Activated CD8-positive, alpha-beta memory T cell treated with anti-CD3 and anti-CD28 coated beads for 48 hours (primary cell): ENCODE measurements at places on chromosomes 4 and X.

- DNase-seq = no peak
These were observed 13.2 kb downstream of the AFF2 start for GRCh38 chrX:148513661-148514060.

DNA sequence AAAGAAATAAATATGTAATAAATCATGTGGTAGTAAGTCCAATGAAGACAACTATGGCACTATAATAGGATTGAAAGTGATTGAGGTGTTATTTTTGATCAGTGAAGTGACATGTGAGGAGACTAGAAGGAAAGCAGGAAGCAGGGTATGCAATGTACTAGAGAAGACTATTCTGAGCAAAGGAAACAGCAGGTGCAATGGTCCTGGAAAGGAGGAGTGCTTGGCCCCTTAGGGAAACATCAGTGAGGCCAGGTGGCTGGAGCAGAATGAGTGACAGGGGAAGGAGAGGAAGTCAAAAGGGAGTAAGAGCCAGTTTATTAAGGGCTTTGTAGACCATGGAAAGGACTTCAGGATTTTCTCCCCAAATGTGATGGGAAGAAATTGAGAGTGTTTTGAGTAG, 207.6 kb upstream of the HCCS start:
- DNase-seq = no peak

- no peak for DNase-seq
These were observed 217.1 kb upstream of the SMIM31 start for GRCh38 chr4:164536814-164537213.

DNA sequence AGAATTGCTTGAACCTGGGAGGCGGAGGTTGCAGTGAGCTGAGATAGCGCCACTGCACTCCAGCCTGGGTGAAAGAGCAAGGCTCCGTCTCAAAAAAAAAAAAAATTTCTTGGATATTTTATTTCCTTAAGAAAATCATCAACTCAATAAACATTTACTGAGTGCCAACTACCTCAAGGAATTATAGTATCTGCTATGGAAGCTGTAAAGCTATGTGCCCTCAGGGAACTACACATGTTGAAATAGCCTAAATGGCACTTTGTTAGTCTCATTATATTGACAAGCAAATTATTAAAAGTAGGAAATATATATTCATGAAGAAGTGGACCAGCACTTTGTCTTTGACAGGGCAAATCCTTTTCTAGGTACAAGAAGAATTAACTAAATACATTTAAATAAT, 40.8 kb downstream of the ELOVL6 start:
- DNase-seq = no peak

GRCh38 chrX:23008431-23009099, 8.8 kb downstream of the DDX53 start:
- no peak for DNase-seq

DNA sequence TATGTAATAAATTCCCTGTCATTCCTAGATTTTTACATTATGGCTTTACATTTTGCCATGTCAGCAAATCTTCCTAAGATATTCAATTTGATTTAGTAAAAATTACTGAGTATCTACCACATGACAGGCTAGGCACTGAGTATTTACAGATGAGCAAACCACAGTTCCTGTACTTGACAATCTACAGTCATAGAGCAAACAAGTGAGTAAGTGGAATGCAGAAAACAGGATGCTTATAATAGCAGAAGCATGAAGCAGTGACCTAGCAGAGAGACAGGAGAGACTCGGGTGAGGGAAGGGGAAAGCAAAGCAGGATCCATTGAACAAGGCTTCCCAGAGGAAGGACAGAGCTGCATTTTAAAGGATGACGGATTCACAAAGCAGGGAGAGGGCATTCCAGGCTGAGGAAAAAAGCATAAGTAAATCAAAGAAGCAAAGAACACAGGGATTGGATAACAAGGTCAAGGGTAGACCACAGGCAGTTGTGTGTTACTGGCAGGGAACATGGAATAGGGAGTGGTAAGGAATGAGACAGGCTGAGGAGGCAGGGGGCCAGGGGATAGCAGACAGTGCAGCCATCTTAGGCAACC, 124.7 kb upstream of the C1QTNF7 start:
- DNase-seq = no peak

- no peak for DNase-seq
These were observed 183.7 kb upstream of the LDB2 start for GRCh38 chr4:17082186-17082585.

DNA sequence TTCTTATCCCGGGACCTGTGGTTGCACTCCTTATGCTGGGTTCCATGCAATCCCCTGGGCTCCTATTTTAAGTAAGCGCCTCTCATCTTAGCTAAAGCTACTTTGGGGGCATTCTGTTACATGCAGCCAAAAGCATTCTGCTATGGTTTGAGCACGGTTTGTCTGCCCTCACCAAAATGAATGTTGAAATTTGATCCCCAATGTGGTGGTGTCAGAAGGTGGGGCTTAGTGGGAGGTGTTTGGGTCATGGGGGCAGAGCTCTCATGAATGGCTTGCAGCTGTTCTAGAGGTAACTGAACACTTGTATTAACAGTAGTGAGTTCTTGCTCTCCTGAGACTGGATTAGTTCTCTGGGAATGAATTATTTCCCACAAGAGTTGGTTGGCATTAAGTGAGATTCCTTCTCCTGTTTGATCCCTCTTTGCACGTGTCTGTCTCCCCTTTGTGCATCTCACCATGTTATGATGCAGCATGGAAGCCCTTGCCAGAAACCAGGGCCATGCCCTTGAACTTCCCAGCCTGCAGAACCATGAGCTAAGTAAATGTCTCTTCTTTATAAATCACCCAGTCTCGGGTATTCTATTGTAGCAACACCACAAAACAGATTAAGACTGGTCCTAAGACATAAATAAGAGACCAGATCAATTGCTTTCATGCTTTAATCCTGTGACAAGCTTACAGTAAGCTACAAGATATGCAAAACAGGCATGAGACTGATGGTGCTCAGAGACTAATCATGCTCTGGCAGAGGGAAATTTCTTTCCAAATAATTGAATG, 141.8 kb downstream of the TSPAN5 start:
- no peak for DNase-seq

GRCh38 chr4:152322656-152323055, 213.2 kb downstream of the FBXW7 start:
- DNase-seq = no peak

DNA sequence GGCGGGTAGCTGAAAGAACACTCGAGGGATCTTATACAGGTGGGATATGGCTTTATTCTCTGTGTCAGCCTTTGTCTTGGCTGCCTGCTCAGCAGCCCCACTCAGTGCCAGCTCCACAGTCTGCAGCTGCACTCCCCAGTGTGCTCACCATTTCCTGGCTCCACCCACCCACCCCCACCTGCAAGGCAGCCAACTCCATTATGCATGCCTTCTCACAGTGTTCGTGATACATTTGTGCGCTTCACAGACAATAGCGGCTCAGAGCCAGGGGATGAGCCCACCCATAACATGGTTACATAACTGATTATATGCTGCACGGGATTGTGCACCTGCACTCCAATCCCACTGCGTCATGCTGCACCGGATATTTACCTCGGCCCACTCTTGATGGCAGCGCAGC, 8.8 kb upstream of the TMEM128 start:
- DNase-seq = no peak

DNA sequence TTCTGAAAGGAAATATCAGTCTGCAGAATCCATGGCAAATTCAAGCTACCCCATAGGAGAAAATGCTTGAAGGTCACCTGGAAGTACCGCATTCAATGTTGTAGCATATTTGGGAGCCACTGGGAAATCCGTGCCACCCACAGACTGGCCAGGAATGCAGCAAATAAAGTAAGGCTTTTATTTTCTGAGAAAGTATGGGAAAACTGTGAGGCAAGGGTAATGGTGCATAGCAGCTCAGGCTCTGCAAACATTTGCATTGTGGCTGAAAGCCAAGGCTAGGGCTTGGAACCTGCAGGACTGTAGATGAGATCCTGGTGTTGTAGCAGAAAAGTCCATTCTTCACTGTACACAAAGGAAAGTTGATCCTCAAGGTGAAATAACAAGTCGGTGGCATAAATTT, 450.9 kb upstream of the NR3C2 start:
- DNase-seq = no peak

DNA sequence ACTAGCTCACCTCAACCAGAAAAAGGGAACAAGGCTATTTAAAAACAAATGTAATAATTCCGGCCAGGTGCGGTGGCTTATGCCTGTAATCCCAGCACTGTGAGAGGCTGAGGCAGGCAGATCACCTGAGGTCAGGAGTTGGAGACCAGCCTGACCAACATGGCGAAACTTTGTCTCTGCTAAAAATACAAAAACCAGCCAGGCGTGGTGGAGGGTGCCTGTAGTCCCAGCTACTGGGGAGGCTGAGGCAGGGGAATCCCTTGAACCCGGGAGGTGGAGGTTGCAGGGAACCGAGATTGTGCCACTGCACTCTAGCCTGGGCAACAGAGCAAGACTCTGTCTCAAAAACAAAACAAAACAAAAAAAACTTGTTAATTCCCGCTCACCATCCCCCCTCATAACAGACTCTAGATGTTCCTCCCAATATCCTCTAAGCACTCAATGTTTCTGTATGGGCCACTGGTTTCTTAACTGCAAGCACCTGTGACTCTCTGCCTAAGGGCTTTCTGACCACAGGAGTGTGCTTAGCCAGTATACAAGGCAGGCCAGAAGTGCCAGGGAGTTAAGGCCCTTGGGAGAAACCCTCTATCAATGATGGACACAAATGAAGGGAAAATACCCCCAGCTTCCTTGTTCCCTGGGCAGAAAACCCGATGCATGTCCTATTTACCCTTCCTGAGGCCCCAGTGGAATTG, 21.0 kb upstream of the THOC2 start:
- no peak for DNase-seq

DNA sequence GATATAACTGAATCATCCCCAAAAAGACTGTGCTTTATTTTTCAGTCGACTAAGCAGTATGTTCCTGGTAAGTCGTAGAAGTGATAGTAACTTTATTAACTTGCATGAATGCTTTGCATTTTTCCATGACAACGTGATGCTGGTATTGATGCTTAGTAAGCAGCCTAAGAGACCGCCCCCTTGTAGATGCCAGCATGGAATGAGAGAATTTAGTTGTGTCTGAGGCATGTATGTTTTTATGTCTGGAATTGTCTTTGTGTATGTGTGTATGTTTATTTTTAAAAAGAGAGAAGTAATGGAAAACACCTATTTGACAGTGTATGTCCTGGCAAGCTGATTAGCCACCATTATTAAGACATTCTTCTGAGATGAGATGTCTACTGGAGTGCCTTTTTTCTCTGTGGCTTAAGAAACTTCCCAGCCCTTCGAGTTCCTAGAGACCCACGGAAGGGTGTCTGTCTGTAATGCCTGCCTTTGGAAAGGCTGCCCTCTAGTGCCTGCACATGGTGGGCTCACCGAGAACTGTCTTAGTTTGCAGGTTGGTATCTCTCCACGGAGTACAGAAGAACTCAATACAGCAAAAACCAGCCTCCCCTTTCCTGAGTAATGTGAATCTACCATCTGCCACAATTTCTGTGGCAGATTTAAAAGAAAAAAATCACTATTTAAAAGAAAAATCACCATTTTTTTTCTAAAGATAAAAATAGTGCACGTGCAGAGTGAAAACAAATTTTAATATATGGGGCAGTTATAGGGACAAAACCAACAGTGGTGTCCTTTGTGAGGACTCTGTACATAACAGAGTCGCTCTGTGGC, 85.9 kb downstream of the AASDH start:
- DNase-seq = peak; percentile 23

- DNase-seq = no peak
These were observed 1.3 kb downstream of the CAMK2D start for GRCh38 chr4:113760094-113760794.

DNA sequence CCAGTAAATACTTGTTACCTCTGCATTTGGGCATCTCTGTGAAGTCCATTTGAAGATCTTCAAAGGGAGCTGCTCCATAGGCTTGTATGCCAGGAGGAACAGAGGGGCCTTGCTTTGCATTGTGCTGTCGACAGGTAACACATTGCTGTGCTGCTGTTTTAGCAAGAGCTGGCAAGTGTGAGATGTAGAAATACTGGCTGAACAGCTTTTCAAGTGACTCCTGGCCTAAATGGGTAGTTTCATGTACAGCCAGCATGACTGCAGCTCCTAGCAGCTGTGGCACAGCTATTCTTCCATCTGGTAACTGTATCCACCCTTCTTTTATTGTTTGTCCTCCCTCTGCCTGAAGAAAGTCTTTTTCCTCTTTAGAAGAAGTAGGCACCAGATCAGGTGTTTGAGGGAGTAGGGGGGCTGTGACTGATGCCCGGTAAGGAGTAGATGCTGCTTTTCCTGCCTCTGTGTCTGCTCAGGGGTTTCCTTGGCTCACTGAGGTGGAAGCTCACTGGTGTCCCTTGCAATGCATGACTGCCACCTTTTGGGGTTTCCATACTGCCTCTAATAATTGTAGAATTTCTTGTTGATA, 965.3 kb downstream of the CCSER1 start:
- no peak for DNase-seq

DNA sequence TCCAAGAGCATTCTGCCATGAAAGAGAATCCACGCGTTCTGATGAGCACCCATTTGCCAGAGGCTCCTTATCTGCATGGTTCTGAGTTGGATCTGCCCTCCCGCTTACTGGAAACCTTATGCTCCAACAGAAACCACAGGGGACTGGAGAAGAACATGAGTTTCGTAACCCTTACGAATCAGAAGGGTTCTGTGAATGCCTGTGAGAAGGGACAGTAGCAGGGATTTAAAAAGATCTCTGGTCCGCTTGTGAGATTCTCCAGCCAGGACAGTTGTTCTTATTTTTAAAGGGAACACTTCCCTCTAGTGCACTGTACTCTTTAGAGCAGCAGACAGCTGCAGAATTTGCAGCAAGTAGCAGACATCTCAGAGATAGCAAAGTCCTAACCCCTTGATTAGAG, 22.5 kb upstream of the CENPU start:
- no peak for DNase-seq

- DNase-seq = no peak
These were observed 71.4 kb downstream of the GATB start for GRCh38 chr4:151689211-151689991.

DNA sequence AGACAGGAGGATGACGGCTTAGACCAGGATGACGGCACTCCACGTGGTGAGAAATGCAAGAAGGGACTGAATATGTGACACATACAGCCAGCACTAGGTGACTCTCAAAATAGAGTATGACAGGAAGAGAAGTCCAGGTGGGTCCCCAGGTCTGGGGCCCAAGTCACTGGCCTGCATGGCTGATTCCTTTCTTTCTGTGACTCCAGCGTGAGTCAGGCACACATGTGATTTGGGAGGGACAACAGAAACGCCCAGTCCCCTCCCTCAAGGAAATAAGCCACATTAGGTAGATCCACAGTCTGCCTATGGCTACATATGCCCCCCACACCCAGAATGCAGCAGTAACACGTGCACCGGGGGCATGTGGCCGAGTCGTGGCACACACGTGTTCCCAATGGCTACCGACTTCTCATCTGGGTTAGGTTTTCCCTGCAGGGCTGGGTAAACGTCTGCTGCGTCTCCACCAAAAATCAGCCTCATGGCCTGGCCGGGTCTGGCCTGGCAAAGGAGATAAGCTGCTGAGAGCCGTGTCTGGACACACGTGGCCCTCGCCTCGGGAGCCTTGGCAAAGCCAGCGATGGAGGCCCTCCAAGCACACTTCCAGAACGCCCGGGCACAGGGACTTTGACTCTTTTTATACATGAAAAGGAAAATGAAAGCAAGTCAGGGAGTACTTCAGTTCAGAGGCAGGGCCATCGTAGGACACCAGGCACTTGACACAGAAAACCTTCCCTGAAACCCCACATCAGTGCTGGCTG, 19.3 kb downstream of the SEL1L3 start:
- DNase-seq = no peak

GRCh38 chrX:140762061-140762460, 52.5 kb downstream of the LINC00632 start:
- DNase-seq = no peak

GRCh38 chr4:140799686-140800225, 43.6 kb upstream of the TBC1D9 start:
- DNase-seq = no peak

GRCh38 chrX:47097018-47097417, 18.8 kb downstream of the RGN start:
- no peak for DNase-seq
